ENCODE measurements at places on chromosomes 6 and 20. TPM values are rescaled to one million over a fixed set of nuclear protein-coding genes. Genes with fewer than 3 reads are reported as not detected.

The PRSS16 gene
- not detected for total RNA-seq

The CTSA gene
- 202 TPM for total RNA-seq

The ZBTB22 gene
- 6.6 TPM for total RNA-seq

The GPRC6A gene
- total RNA-seq, result not detected

The TCP11 gene
- total RNA-seq, result not detected

The CD109 gene
- 0.52 TPM for total RNA-seq

The NKX2-2 gene
- not detected for total RNA-seq

The PPP1R3G gene
- total RNA-seq, result 0.56 TPM

The RFX6 gene
- not detected for total RNA-seq

The TSPO2 gene
- not detected for total RNA-seq

The TMEM244 gene
- total RNA-seq, result not detected

The CLDN20 gene
- total RNA-seq, result not detected

The CPXM1 gene
- not detected for total RNA-seq

The OPN5 gene
- total RNA-seq, result not detected

The ZNF831 gene
- not detected for total RNA-seq

The CLPSL1 gene
- total RNA-seq, result not detected

The SLC4A11 gene
- total RNA-seq, result 3.9 TPM

The HUS1B gene
- not detected for total RNA-seq

The CRYBG1 gene
- total RNA-seq, result 21.9 TPM

The RHAG gene
- not detected for total RNA-seq

The CALHM6 gene
- not detected for total RNA-seq

The BPIFA1 gene
- not detected for total RNA-seq

The PI3 gene
- 0.22 TPM for total RNA-seq

The BPIFA2 gene
- not detected for total RNA-seq

The CYP21A2 gene
- total RNA-seq, result 1.5 TPM

The BPIFB4 gene
- not detected for total RNA-seq

The TMEM170B gene
- total RNA-seq, result 14.3 TPM

The TOX2 gene
- total RNA-seq, result not detected

The ZNF334 gene
- total RNA-seq, result 4.8 TPM

The BTN2A1 gene
- total RNA-seq, result 9.1 TPM

The GABBR1 gene
- total RNA-seq, result 0.07 TPM

The GSTA1 gene
- total RNA-seq, result 282 TPM

The TP53TG5 gene
- not detected for total RNA-seq

The KIF25 gene
- not detected for total RNA-seq

The HLA-DMA gene
- total RNA-seq, result 0.71 TPM

The ADGRG6 gene
- 83.6 TPM for total RNA-seq

The PI16 gene
- not detected for total RNA-seq
